Thymus (tissue), 14 donors: ENCODE measurements at places on chromosomes 2 and 18. TPM values are rescaled to one million over a fixed set of nuclear protein-coding genes. Genes with fewer than 3 reads are reported as not detected.

- H3K27me3 ChIP-seq = no peaks in the 10 kb centered on the region
- DNase-seq = no peak
- no peaks in the 10 kb centered on the region for H3K4me1 ChIP-seq
- no peaks in the 10 kb centered on the region for H3K36me3 ChIP-seq
These were observed 159.4 kb downstream of the LTBP1 start for GRCh38 chr2:33106115-33106514.

GRCh38 chr18:2987876-2988790, 24.8 kb downstream of the LPIN2 start:
- H3K36me3 ChIP-seq = no peaks in the 10 kb centered on the region
- H3K27me3 ChIP-seq = no peaks in the 10 kb centered on the region
- DNase-seq = no peak
- peaks cover 6% of the 10 kb centered on the region for H3K4me1 ChIP-seq
- no peak overlapping the region for H3K27ac ChIP-seq

GRCh38 chr18:58446391-58447060, 182.4 kb downstream of the ALPK2 start:
- H3K36me3 ChIP-seq = no peaks in the 10 kb centered on the region
- H3K4me1 ChIP-seq = no peaks in the 10 kb centered on the region
- H3K4me3 ChIP-seq = no peak overlapping the region
- no peaks in the 10 kb centered on the region for H3K27me3 ChIP-seq

DNA sequence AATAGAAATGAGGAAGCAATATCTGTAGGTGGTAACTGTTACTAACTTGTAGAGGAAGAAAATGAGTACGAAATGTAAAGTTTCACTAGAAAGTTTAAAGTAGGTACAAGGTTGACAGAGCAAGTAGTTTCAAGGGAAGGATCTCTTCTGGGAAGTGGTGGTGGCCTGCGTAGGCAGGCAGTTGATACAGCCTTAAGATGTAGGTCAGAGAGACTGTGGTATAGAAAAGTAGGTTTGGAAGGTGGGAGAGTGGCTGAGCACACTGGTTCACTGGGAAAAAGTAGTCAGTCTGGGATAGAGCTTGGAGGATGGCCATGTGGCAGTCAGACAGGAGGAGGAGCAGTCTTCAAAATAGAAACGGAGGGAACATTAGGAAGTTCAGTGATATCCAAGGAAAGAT, 23.5 kb downstream of the KDM3A start:
- H3K4me1 ChIP-seq = peaks cover 3% of the 10 kb centered on the region
- no peak overlapping the region for H3K27ac ChIP-seq
- H3K27me3 ChIP-seq = no peaks in the 10 kb centered on the region

DNA sequence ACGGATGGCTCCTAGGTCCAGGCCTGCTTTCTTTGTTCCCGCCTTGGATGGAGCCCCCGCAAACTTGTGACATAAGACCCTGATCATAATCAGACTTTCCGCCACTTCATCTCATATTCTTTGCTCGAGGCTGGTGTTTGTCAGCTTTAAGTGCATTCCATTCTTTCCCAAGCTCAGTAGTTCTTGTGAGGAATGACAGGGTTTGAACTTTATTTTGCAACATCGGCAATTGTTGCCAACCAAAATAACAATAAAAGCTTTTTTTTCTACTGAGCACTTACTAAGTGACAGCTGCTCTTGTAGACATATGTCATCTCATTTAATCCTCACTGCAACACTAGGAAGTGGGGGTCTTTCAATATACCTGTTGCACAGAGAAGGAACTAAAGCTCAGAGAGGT, 178.8 kb upstream of the ST6GAL2 start:
- no peak overlapping the region for H3K27ac ChIP-seq
- no peak overlapping the region for H3K4me3 ChIP-seq
- no peaks in the 10 kb centered on the region for H3K27me3 ChIP-seq
- H3K36me3 ChIP-seq = no peaks in the 10 kb centered on the region
- no peaks in the 10 kb centered on the region for H3K4me1 ChIP-seq

DNA sequence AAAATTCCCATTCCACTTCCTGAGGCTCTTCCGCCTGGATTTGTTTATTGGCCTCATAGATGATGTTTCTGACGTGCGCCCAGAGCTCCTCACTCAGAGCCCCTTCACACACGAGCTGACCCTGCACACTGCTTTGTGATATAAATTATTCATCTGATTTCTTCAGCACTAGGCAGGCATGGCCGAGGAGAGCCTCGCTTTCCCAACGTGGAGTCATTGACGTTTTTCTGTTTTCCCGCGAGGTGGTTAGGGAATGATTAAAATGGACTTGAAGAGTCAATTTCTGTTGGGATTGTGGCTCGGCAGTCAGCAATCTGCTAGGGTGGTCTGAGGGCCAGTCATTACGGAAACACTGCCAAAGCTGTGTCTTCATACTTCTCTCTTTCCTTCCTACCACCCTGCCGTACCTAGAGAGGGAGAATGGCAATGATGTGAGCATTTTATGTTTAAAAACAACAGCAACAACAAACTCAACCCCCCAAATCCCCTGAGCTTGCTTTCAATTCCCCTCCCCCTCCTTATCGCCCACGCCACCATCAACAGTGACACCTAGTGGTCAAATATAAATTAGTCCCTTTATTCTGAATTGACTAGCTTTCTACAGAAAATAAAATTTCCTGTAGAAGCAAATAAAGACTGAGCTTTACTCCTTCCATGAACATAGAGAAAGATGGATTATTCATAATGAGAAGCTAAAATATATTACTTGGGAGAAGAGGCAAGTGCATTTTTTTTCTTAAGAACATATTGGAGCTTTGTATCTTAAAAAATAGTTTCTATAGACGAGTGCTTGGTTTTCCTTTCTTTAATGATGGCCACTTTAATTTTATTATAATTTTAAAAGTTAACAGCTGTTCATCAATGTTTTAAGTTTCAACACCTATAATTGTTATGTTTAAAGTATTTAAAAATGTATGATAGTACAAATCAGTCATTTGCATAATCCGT, 285.1 kb downstream of the MTX2 start:
- DNase-seq = peak; percentile 59
- peak overlapping the region; percentile 37 for H3K4me3 ChIP-seq
- H3K27me3 ChIP-seq = peaks cover 42% of the 10 kb centered on the region

DNA sequence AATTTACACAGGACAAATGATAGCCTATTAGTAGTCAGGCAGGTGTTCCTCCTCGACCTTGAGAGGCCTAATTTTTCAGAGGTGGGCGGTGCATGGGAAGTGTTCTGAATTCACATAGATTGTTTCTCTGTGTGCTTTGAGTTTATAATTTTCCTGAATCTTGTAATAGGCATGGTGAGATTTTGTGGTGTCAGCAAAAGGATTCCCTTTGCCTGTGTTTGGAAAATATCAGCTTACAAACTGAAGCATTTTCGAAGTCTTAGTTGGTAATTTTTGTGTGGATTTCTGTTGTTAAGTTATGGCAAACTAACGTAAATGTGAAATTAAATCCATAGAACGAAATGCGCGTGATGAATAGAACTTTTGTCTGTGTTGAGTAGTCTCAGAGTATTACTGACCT, 194.0 kb upstream of the RBMS1 start:
- DNase-seq = no peak
- H3K36me3 ChIP-seq = no peaks in the 10 kb centered on the region
- no peak overlapping the region for H3K27ac ChIP-seq
- no peak overlapping the region for H3K4me3 ChIP-seq

- H3K27ac ChIP-seq = no peak overlapping the region
- H3K4me3 ChIP-seq = no peak overlapping the region
- no peaks in the 10 kb centered on the region for H3K27me3 ChIP-seq
- no peaks in the 10 kb centered on the region for H3K36me3 ChIP-seq
- peaks cover 6% of the 10 kb centered on the region for H3K4me1 ChIP-seq
These were observed 56.5 kb upstream of the CREB1 start for GRCh38 chr2:207473049-207473930.

GRCh38 chr18:6487968-6488367, 73.3 kb upstream of the L3MBTL4 start:
- no peaks in the 10 kb centered on the region for H3K4me1 ChIP-seq
- DNase-seq = no peak
- H3K36me3 ChIP-seq = no peaks in the 10 kb centered on the region
- H3K27ac ChIP-seq = no peak overlapping the region

DNA sequence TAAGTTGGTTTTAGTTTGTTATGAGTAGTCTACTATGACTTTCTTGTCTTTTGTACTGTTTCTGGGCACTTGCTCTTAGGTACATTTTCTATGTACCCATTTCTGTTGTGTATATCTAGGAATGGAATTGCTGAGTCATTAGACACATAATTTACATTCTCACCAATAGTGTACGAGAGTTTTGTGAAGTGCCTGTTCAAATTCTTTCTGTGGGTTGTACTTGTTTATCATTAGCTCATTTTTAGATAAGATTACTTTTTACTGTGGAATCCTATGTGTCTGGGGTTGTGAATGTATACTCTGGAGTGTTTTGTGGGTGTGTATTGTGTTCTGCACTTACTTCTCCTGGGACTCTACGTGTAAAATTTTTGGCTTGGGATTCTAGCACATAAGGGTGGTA, 36.6 kb upstream of the CD28 start:
- H3K4me1 ChIP-seq = peaks cover 13% of the 10 kb centered on the region
- no peak overlapping the region for H3K4me3 ChIP-seq
- H3K27me3 ChIP-seq = no peaks in the 10 kb centered on the region
- H3K36me3 ChIP-seq = no peaks in the 10 kb centered on the region
- DNase-seq = no peak
- H3K27ac ChIP-seq = no peak overlapping the region

GRCh38 chr2:237685408-237685807, 58.0 kb downstream of the LRRFIP1 start:
- H3K27ac ChIP-seq = no peak overlapping the region
- DNase-seq = no peak
- peaks cover 12% of the 10 kb centered on the region for H3K4me1 ChIP-seq
- H3K36me3 ChIP-seq = no peaks in the 10 kb centered on the region
- H3K27me3 ChIP-seq = no peaks in the 10 kb centered on the region

Gene CAPN14
- 0.52 TPM for total RNA-seq

Gene DLX2
- total RNA-seq = 0.09 TPM

Gene MBD5
- total RNA-seq = 13.3 TPM

Gene DUSP11
- total RNA-seq = 31.2 TPM
